ENCODE measurements at places on chromosomes 16 and 17. TPM values are rescaled to one million over a fixed set of nuclear protein-coding genes. Genes with fewer than 3 reads are reported as not detected.

The RNF43 gene
- total RNA-seq = 2.4 TPM

The MYLK3 gene
- 0.23 TPM for total RNA-seq

The ANKRD40 gene
- 50.1 TPM for total RNA-seq

The OXLD1 gene
- total RNA-seq = 35.9 TPM

GRCh38 chr17:48499735-48500434 is 30.9 kb downstream of the HOXB1 start:
- no peak for DNase-seq
- no peaks in the 10 kb centered on the region for H3K36me3 ChIP-seq
- no peak overlapping the region for H3K27ac ChIP-seq
- no peaks in the 10 kb centered on the region for H3K4me1 ChIP-seq

- no peaks in the 10 kb centered on the region for H3K36me3 ChIP-seq
- H3K4me1 ChIP-seq = no peaks in the 10 kb centered on the region
- H3K4me3 ChIP-seq = no peak overlapping the region
Observed at GRCh38 chr17:59751955-59752413, 44.5 kb downstream of the VMP1 start.

DNA sequence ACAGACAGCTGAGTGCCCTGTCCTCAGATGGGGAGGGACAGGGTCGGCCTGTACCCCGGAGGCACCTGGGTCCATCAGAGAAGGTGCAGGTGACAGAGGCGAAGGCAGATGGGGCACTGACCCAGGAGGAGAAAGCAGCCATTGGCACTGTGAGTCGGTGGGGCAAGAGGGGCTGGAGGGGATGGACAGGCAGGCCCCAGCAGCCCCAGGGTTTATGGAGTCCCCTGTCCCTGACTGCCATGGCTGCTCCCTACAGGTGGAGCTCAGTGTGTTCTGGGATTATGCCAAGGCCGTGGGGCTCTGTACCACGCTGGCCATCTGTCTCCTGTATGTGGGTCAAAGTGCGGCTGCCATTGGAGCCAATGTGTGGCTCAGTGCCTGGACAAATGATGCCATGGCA is 32.1 kb downstream of the ANKRD40 start:
- no peaks in the 10 kb centered on the region for H3K4me1 ChIP-seq
- no peak for DNase-seq
- H3K36me3 ChIP-seq = no peaks in the 10 kb centered on the region
- H3K27ac ChIP-seq = no peak overlapping the region

DNA sequence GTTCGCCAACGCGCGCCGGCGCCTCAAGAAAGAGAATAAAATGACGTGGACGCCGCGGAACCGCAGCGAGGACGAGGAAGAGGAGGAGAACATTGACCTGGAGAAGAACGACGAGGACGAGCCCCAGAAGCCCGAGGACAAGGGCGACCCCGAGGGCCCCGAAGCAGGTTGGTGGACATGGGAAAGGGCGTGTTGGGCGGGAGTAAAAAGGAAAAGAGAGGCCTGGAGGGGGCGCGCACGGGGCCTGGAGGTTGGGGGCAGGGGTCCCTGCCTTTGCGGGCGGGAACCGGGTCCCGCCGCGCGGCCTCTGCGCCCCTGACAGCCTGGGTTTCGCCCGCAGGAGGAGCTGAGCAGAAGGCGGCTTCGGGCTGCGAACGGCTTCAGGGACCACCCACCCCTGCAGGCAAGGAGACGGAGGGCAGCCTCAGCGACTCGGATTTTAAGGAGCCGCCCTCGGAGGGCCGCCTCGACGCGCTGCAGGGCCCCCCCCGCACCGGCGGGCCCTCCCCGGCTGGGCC is 2.1 kb downstream of the IRX5 start:
- H3K36me3 ChIP-seq = peaks cover 2% of the 10 kb centered on the region
- H3K4me1 ChIP-seq = peaks cover 34% of the 10 kb centered on the region
- H3K4me3 ChIP-seq = peak overlapping the region; percentile 79
- peaks cover 75% of the 10 kb centered on the region for H3K27me3 ChIP-seq
- no peak for DNase-seq
- H3K27ac ChIP-seq = no peak overlapping the region

DNA sequence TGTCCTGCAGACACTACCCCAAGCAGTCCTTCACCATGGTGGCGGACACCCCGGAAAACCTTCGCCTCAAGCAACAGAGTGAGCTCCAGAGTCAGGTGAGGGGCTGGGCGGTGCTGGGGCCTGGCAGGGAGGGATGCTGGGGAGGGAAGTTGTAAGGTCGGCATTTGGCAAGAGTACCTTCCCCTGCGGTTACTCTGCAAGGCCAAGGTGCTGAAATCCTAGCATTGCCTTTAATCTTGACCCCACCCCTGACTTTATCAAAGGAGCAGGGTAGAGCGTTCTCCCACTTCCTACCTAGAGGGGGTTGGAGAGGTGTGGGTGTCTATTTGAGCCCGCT is 20.5 kb downstream of the LASP1 start:
- no peaks in the 10 kb centered on the region for H3K36me3 ChIP-seq
- H3K4me3 ChIP-seq = no peak overlapping the region
- H3K27me3 ChIP-seq = no peaks in the 10 kb centered on the region
- peaks cover 16% of the 10 kb centered on the region for H3K4me1 ChIP-seq
- no peak overlapping the region for H3K27ac ChIP-seq
- DNase-seq = no peak

DNA sequence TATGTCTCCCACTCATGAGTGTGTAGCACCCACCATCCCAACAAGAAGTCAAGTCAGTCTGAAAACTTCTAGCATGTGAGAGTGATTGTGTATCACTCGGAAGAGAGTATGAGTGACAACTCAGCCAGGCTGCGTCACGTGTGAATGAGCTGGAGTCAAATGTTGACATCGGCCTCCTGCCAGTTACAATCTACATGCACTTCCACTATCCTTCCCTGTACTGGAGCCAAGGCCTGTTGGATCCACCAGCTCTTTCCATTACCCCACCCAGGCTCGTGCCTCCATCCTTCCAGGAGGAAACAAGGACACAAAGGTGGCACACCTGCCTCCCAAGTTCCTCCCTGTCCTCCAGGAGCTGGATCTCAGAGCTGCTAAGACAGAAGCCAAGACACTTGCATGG is 64.5 kb downstream of the ASIC2 start:
- H3K4me3 ChIP-seq = no peak overlapping the region
- no peaks in the 10 kb centered on the region for H3K36me3 ChIP-seq
- no peaks in the 10 kb centered on the region for H3K4me1 ChIP-seq
- no peak overlapping the region for H3K27ac ChIP-seq

- H3K36me3 ChIP-seq = no peaks in the 10 kb centered on the region
- no peak overlapping the region for H3K4me3 ChIP-seq
- H3K27ac ChIP-seq = no peak overlapping the region
- no peak for DNase-seq
- H3K27me3 ChIP-seq = no peaks in the 10 kb centered on the region
Observed at GRCh38 chr17:49873466-49873865, 25.6 kb upstream of the TAC4 start.

DNA sequence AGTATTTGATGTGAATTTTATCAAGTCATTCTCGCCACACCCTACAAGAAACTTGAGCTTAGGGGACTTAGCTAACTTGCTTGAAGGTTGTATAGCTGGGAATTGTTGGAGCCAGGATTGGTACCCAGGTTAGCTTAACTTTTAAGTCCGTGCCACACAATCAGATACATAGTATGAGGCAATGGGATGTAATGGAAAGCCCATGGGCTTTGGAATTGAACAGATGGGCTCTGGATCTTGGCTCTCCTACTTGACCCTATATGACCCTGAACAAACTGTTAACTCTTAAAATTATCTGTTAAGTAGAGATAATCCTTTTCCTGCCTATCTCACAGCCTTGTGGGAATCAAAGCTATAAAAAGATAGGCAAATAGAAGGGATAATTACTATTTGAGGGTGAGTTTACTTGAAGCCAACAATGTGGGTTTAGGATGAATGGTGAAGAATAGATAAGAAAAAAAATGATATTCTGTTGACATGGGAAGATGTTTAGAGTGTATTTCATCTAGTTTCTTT is 51.9 kb upstream of the CACNG3 start:
- no peaks in the 10 kb centered on the region for H3K36me3 ChIP-seq
- H3K27me3 ChIP-seq = no peaks in the 10 kb centered on the region
- peaks cover 3% of the 10 kb centered on the region for H3K4me1 ChIP-seq
- DNase-seq = no peak
- H3K27ac ChIP-seq = no peak overlapping the region

- no peak overlapping the region for H3K4me3 ChIP-seq
- peaks cover 6% of the 10 kb centered on the region for H3K4me1 ChIP-seq
- DNase-seq = peak; percentile 78
- H3K36me3 ChIP-seq = no peaks in the 10 kb centered on the region
- H3K27ac ChIP-seq = no peak overlapping the region
Observed at GRCh38 chr17:65278050-65278819, 141.1 kb downstream of the RGS9 start.

GRCh38 chr16:9969580-9969979 is 212.6 kb downstream of the GRIN2A start:
- DNase-seq = no peak
- H3K4me3 ChIP-seq = no peak overlapping the region
- peaks cover 2% of the 10 kb centered on the region for H3K4me1 ChIP-seq
- H3K27me3 ChIP-seq = peaks cover 8% of the 10 kb centered on the region
- H3K36me3 ChIP-seq = no peaks in the 10 kb centered on the region

DNA sequence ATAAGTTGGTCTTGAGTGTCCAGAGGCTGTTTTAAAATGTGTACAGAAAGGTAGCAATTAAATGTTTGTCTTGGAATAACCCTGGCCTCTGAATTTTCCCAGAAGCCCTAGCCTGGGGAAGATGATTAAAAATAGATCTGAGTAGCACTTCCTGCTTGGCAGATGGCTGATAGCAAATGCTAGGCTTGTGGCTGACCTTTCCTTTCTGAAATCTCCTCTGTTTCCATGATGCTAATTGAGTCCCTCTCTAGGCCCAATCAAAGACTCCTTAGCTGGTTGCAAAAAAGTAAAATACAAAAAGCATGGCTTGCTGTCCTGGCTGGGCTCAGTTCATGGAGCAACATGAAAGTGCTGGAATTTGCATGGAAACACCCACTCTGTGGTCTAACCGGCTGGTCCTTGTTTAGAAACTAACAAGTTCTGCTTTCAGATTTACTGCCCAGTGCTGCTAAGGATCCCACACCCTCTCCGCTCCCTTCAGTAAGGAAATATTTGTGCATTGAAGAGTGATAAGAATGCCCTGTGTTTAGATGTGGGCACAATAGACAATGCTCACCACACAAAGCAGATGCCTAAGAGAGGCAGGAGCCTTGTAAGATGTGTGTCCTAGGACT is 40.8 kb downstream of the YPEL2 start:
- H3K36me3 ChIP-seq = no peaks in the 10 kb centered on the region
- no peaks in the 10 kb centered on the region for H3K27me3 ChIP-seq
- H3K27ac ChIP-seq = no peak overlapping the region
- no peak overlapping the region for H3K4me3 ChIP-seq
- peaks cover 18% of the 10 kb centered on the region for H3K4me1 ChIP-seq
- no peak for DNase-seq

GRCh38 chr17:18993905-18994526 is 10.5 kb downstream of the FAM83G start:
- H3K36me3 ChIP-seq = 0 out of 2 replicates have a peak, but pooled peaks cover 2% of the 10 kb centered on the region
- H3K4me1 ChIP-seq = no peaks in the 10 kb centered on the region
- H3K27ac ChIP-seq = no peak overlapping the region

GRCh38 chr17:3982541-3983017 is 18.3 kb upstream of the ATP2A3 start:
- no peaks in the 10 kb centered on the region for H3K36me3 ChIP-seq
- no peaks in the 10 kb centered on the region for H3K27me3 ChIP-seq
- H3K4me3 ChIP-seq = no peak overlapping the region
- H3K4me1 ChIP-seq = peaks cover 18% of the 10 kb centered on the region
- no peak for DNase-seq

Measured in H1 (cell line).